B cell (primary cell): ENCODE measurements at places on chromosomes 5 and 9.

- H3K36me3 ChIP-seq, result no peaks in the 10 kb centered on the region
- H3K27ac ChIP-seq, result no peak overlapping the region
- H3K4me1 ChIP-seq, result no peaks in the 10 kb centered on the region
- no peak for DNase-seq
- H3K4me3 ChIP-seq, result no peak overlapping the region
Measured at GRCh38 chr5:96577909-96578308, 84.3 kb upstream of the CAST start.

DNA sequence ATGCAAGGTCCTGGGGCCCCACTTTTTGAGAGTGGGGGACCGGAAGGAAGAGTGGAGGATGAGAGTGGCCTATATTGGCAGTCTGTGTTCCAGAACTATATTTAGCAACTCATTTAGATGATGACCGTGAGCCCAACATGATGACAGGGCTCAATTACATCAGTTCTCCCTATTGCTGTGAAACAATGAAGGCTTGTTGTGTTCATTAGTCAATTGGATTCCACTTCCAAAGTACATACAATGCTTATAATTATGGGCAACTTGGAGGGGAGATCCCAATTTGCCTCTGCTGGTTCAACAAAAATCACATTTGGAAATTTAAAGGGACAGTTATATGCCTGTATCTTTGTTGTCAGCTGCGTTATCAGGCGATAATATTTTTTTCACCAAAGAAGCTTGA lies 91.1 kb downstream of the TARS1 start:
- no peaks in the 10 kb centered on the region for H3K4me1 ChIP-seq
- no peaks in the 10 kb centered on the region for H3K36me3 ChIP-seq
- H3K27me3 ChIP-seq, result no peaks in the 10 kb centered on the region
- H3K27ac ChIP-seq, result no peak overlapping the region
- no peak overlapping the region for H3K4me3 ChIP-seq

DNA sequence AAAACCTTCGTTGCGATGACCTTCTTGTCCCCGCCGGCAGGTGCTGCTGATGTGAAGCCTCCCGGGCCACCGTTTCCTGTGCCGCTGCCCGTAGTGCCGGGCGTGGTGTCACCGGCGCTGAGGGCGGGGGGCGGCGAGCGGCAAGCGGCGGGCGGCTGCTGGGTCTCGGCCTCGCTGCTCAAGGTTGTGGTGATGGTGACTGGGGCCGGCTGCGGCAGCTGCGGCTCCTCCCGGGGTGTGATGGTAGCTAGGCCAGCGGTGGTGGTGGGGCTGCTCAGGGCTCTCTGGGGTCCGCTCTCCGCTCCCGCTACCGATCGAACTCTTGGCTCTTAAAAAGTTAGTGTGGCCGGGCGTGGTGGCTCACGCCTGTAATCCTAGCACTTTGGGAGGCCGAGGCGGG lies 36.0 kb upstream of the PTPN3 start:
- no peak overlapping the region for H3K27ac ChIP-seq
- no peaks in the 10 kb centered on the region for H3K4me1 ChIP-seq
- no peaks in the 10 kb centered on the region for H3K27me3 ChIP-seq
- no peak overlapping the region for H3K4me3 ChIP-seq

DNA sequence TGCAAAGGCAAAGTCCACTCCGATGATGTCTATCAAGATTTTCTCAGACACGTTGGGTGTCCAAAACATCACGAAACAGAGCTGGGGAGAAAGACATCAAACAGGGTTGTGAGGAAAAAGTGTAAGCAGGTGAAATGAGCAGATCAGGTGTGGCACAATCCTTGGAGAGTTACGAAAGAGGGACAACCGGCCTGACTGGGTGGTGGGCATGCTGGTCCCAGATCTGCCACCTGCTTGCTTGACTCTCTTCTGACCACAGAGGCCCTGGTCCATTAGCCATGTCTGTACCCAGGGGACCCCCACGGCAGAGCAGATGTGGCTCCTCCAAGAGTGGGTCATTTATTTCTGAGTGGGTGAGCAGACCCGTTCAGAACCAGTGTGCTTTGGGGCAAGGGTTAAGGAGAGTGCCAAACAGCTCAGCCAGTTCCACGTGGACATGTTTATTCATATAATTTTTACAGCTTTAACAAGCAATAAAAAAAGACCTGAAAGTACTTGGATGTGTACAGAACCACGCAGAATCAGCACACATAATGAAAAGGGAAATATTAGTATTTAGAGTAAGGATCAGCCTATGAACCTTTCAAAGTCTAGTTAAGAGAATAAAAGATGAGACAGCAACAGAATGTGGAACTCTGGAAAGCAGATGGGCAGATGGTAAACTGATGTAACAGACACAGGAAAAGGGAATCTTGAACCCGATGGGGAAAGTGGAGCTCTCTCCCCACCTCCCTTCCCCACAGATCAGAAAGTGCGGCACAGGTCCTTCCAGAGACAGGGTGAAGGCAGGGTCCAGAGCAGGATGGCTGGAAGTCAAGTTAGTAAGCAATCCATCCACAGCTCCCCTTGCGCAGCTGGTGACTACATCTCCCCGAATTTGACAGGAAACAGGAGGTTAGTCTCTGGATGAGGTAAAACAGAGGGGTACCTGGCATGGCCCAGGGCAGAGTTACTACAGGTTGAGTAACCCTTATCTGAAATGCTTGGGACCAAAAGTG lies 52.5 kb downstream of the OTULIN start:
- H3K27ac ChIP-seq, result no peak overlapping the region
- peaks cover 33% of the 10 kb centered on the region for H3K36me3 ChIP-seq
- no peak for DNase-seq

- peaks cover 3% of the 10 kb centered on the region for H3K27me3 ChIP-seq
- H3K27ac ChIP-seq, result no peak overlapping the region
- no peak for DNase-seq
- no peaks in the 10 kb centered on the region for H3K4me1 ChIP-seq
- H3K36me3 ChIP-seq, result no peaks in the 10 kb centered on the region
Measured at GRCh38 chr5:171672556-171672955, 113.1 kb upstream of the SMIM23 start.

DNA sequence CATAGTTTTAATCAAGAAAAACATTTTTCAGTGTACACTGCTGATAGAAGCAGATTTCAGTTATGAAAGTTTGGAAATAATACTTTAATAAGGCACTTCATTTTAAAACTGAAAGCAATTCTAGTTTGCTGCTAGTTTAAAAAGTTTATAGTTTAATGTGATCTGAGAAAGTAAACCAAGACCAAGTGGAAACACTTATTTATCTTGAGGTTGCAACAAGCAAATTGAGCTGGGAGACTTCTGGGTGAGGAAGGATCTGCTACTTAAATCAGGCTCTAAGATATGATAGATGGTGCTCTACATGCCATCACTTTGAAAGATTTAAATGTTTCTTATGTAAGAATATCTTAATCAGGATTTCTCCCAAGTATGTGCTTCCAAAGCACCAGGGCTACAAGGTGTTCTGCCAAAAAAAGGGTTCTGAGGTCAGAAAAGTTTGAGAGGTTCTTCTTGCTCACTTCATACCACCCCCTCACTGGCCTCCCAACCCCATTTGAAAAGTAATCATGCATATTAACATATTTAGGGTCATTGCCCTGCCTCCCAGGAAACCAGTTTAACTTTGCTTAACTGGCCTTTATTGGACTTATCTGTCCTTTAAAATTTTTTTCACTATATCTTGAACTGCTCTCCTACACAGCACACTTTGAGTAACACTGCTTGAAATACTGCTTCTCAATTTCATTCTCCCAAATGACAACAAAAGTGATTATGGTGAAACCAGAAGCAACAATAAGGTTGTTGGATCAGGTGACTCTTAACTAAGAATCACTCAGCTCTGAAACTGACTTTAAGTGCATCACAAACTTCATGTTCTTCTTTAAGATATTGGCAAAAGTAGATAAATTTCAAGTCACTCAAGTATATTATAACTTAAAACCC lies 15.5 kb downstream of the SLC44A1 start:
- H3K27me3 ChIP-seq, result no peaks in the 10 kb centered on the region
- H3K4me1 ChIP-seq, result peaks cover 20% of the 10 kb centered on the region

GRCh38 chr5:447501-447900 lies 4.5 kb downstream of the EXOC3 start:
- peaks cover 12% of the 10 kb centered on the region for H3K4me1 ChIP-seq
- H3K4me3 ChIP-seq, result no peak overlapping the region
- no peaks in the 10 kb centered on the region for H3K27me3 ChIP-seq
- peaks cover 24% of the 10 kb centered on the region for H3K36me3 ChIP-seq
